Activated naive CD8-positive, alpha-beta T cell treated with anti-CD3 and anti-CD28 coated beads for 36 hours (primary cell): ENCODE measurements at places on chromosomes 1 and 21. TPM values are rescaled to one million over a fixed set of nuclear protein-coding genes. Genes with fewer than 3 reads are reported as not detected.

DNA sequence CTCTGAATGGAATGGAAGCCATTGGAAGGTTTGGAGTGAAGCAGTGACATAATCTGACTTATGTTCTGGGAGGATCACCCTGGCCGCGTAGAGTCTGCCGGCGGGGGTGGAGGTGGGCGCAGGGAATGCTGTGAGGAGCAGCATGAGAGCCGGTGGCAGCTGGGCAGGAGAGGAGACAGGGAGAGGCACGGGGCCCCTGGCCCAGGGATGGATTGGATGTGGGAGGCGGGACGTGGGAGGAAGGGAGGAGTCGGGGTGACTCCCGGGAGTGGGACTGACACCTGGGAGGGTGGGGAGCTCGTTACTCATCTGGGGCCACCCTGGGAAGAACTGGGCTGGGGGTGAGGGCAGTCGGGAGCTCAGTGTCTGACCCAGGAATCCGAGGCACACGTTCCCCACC, 10.4 kb upstream of the KCNAB2 start:
- DNase-seq: no peak
- H3K27me3 ChIP-seq: no peaks in the 10 kb centered on the region
- no peak overlapping the region for H3K4me3 ChIP-seq
- peaks cover 36% of the 10 kb centered on the region for H3K36me3 ChIP-seq
- peaks cover 63% of the 10 kb centered on the region for H3K4me1 ChIP-seq

DNA sequence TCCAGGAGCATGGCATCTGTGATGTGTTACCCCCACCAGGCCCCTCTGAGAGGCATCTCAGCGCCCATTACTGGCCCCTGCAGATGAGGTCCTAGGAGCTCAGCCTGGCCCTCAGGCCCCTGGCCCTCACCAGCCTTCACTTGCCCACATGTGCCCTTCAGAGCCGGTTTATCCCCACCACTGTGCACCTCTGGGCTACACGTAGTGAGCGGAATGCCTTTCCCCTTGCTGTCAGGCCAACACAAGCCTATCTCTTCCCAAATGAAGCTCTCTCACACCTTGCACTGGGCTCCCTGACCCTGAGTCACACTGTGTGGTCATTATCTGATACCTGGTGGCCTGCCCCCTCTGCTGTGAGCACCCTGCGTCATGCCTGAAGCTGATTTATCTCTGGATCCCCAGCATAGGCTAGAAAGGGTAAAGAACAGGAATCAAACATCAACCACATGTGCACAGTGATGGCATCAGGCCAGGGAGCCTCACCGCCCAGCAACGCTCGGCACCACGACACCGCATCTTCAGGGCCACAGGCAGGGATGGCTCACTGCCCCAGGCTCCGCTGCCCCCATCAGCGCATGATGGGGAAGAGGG, 49.1 kb downstream of the GLIS1 start:
- H3K4me3 ChIP-seq: no peak overlapping the region
- no peaks in the 10 kb centered on the region for H3K36me3 ChIP-seq
- H3K27ac ChIP-seq: no peak overlapping the region
- no peaks in the 10 kb centered on the region for H3K4me1 ChIP-seq

Gene AK2
- total RNA-seq: 389 TPM

GRCh38 chr1:182259229-182259872, 132.2 kb downstream of the GLUL start:
- peak; percentile 50 for DNase-seq
- H3K4me3 ChIP-seq: peak overlapping the region; percentile 27
- no peaks in the 10 kb centered on the region for H3K27me3 ChIP-seq
- H3K36me3 ChIP-seq: no peaks in the 10 kb centered on the region

GRCh38 chr1:35768350-35769187, 1.2 kb downstream of the CLSPN start:
- H3K27ac ChIP-seq: peak overlapping the region; percentile 65
- DNase-seq: no peak
- H3K4me3 ChIP-seq: peak overlapping the region; percentile 86
- peaks cover 27% of the 10 kb centered on the region for H3K36me3 ChIP-seq
- H3K4me1 ChIP-seq: peaks cover 15% of the 10 kb centered on the region

Gene OR2C3
- 0.04 TPM for total RNA-seq

GRCh38 chr1:231393668-231394067, 28.4 kb downstream of the EGLN1 start:
- H3K27ac ChIP-seq: no peak overlapping the region
- H3K36me3 ChIP-seq: peaks cover 32% of the 10 kb centered on the region

GRCh38 chr1:28338897-28339296, 10.1 kb downstream of the MED18 start:
- peaks cover 3% of the 10 kb centered on the region for H3K36me3 ChIP-seq
- H3K27me3 ChIP-seq: no peaks in the 10 kb centered on the region
- H3K4me1 ChIP-seq: peaks cover 9% of the 10 kb centered on the region
- no peak for DNase-seq

GRCh38 chr1:44390277-44390676, 14.8 kb upstream of the RNF220 start:
- no peak overlapping the region for H3K27ac ChIP-seq
- H3K4me1 ChIP-seq: no peaks in the 10 kb centered on the region
- H3K4me3 ChIP-seq: no peak overlapping the region
- no peaks in the 10 kb centered on the region for H3K36me3 ChIP-seq
- peaks cover 17% of the 10 kb centered on the region for H3K27me3 ChIP-seq

DNA sequence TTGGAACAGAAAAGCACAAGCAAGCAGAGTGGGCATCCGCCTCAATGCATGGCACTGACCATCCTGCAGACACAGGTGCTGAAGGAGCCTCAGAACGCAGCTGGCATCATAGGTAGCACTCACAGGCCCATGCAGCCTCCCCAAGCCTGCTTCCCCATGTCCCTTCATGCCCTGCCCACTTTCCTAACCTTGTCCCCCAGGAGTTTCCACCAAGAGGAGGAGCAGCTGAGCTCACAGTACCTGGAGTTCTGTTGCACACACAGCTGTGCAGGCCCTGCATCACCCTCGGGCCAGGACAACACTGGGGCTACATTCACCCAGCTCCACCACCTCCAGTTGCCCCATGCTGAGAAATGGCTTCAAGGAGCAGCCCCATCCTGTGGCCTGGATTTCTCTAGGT, 83.4 kb downstream of the SETD4 start:
- no peak for DNase-seq
- H3K4me3 ChIP-seq: no peak overlapping the region
- H3K4me1 ChIP-seq: no peaks in the 10 kb centered on the region
- H3K36me3 ChIP-seq: no peaks in the 10 kb centered on the region
- peaks cover 15% of the 10 kb centered on the region for H3K27me3 ChIP-seq

GRCh38 chr1:12475101-12475500, 142.9 kb downstream of the DHRS3 start:
- H3K27me3 ChIP-seq: no peaks in the 10 kb centered on the region
- no peak for DNase-seq
- peaks cover 97% of the 10 kb centered on the region for H3K4me1 ChIP-seq
- H3K4me3 ChIP-seq: no peak overlapping the region
- H3K36me3 ChIP-seq: peaks cover 78% of the 10 kb centered on the region

DNA sequence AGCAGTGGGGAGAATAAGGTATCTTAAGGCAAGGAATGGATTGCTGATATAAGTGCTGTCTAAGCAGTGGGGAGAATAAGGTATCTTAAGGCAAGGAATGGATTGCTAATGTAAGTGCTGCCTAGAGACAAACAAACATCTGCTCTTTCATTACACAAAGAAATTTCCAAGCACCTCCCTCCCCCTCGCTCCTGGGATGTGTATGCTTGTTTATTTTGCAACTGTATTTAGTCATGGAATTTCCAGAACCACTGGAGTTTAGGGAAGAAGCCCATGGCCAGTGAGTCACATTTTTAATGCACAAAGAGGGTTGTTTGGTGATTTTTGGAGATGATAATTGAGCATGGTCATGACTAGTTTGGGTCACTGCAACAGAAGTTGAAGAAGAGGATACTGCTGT, 21.5 kb downstream of the PDPN start:
- no peak overlapping the region for H3K4me3 ChIP-seq
- no peaks in the 10 kb centered on the region for H3K4me1 ChIP-seq
- no peak overlapping the region for H3K27ac ChIP-seq
- no peaks in the 10 kb centered on the region for H3K36me3 ChIP-seq
- DNase-seq: no peak
- H3K27me3 ChIP-seq: peaks cover 7% of the 10 kb centered on the region

DNA sequence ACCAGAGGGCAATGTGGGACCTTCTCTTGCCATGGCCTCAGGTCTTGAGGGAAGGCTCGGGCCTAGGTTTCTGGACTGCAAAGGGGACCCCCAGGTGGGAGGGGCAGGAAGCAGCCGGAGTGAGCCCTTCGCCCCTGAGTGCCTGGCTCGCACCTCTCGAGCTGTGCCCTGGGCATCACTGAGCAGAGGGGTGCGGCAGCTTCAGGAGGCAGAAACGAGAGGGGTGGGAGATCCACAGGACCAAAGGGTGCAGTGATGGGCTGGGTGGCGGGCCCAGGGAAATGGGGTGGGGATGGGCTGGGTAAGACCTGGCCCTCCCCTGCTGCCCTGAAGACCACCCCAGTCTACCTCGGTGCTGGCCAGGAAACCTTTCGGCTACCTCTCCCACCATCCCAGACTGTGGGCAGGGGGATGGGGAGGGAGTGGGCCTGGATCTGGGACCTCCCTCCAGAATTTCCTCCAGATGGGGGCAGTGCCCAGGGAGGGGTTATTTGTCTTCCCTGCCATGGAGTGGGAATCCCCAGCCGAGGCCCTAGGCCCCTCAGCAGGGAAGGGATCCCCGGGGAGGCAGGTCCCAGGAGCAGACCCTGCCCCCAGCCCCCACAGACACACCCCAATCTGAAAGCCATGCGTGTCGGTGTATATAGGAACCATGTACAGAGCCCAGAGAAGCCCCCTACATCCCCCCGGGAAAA, 21.3 kb downstream of the A3GALT2 start:
- peaks cover 19% of the 10 kb centered on the region for H3K4me1 ChIP-seq
- no peak overlapping the region for H3K27ac ChIP-seq
- H3K27me3 ChIP-seq: no peaks in the 10 kb centered on the region
- DNase-seq: no peak
- peaks cover 9% of the 10 kb centered on the region for H3K36me3 ChIP-seq

DNA sequence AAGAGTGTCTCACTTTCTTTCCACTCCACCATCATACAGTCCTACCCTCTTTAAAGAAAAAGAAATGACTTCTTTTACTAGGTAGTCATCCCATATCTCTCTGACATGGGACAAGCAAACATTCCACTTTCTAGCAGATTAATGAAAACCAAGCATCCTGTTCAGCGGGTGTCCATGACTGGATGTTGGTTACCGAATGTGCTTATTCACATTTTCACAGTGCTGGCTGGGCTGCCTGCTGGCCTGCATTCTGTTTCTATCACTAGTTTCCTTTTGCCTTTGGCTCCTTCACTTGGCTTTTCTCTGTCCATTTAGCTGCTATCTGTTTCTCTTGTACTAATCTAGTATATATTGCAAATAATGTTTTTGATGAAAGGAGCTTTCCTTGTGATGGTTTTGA, 598.4 kb downstream of the RWDD3 start:
- DNase-seq: no peak
- no peaks in the 10 kb centered on the region for H3K27me3 ChIP-seq
- no peak overlapping the region for H3K4me3 ChIP-seq
- no peaks in the 10 kb centered on the region for H3K36me3 ChIP-seq
- H3K4me1 ChIP-seq: no peaks in the 10 kb centered on the region

DNA sequence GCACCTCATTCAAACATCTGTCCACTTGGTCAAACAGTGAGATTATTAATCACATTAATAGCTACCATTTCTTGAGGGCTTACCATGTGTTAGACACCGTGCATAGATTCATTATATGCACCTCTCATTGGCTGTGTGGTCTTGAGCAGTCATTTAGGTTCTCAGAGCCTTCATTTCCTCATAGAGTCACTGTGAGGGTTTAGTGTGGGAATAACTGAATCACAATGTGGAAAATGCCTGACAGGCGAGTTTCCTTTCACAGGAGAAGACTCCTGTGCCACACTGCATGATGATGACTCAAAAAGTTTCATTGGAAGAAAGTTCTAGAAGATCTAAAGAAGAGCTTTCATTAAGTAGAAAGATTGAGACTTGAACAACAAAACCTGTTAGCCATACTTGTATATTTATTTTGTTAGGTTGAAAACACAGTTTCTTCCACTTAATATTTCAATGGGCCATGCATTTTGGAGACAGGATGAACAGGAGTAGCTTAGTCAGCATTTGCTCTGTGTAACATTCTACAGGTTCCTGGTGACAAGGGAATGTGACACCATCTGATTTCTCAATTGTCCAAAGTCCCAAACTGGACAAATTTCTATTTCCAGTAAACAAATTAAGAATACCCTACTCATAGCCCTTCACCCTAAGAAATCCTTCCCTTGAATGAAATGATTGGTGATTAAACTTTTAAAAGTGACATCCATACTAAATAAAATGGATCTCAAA, 45.7 kb downstream of the FYB2 start:
- H3K27ac ChIP-seq: no peak overlapping the region
- H3K36me3 ChIP-seq: no peaks in the 10 kb centered on the region
- DNase-seq: no peak
- peaks cover 9% of the 10 kb centered on the region for H3K4me1 ChIP-seq
- H3K4me3 ChIP-seq: no peak overlapping the region
- peaks cover 2% of the 10 kb centered on the region for H3K27me3 ChIP-seq

- H3K4me1 ChIP-seq: peaks cover 3% of the 10 kb centered on the region
- no peak for DNase-seq
- H3K36me3 ChIP-seq: no peaks in the 10 kb centered on the region
- H3K27ac ChIP-seq: no peak overlapping the region
- no peaks in the 10 kb centered on the region for H3K27me3 ChIP-seq
Observed at GRCh38 chr1:11541956-11542355, 63.0 kb downstream of the DISP3 start.

DNA sequence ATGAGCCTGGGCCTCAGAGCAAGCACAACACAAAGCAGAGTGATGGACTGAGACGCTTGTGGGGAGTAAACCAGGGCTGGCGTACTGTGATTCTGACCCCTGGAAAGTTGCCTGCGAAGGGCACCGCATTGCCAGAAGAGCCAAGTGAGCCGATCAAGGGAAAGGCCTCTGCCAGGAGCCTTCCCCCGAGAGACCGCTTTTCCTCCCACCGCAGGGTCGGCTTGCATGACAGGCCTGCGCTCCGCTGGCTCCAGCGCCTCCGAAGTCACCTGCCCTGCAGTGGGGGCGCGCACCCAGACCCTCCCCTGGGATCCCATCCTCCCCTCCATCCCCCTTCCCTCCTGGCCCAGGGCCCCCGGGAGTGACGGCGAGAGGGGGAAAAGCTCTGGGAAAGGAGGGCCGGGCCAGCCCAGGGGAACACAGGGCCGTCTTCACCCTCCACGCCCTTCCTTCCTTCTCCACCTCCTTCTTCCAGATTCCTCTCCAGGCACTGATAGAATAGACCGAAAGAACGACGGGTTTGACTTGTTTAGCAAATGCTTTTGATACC, 165.0 kb downstream of the TRIM33 start:
- peak overlapping the region; percentile 86 for H3K27ac ChIP-seq
- DNase-seq: no peak
- H3K4me1 ChIP-seq: peaks cover 21% of the 10 kb centered on the region
- peak overlapping the region; percentile 89 for H3K4me3 ChIP-seq
- peaks cover 2% of the 10 kb centered on the region for H3K27me3 ChIP-seq
- H3K36me3 ChIP-seq: no peaks in the 10 kb centered on the region

- H3K4me3 ChIP-seq: no peak overlapping the region
- H3K27ac ChIP-seq: no peak overlapping the region
- H3K27me3 ChIP-seq: peaks cover 13% of the 10 kb centered on the region
- no peak for DNase-seq
- no peaks in the 10 kb centered on the region for H3K4me1 ChIP-seq
Observed at GRCh38 chr1:213960963-213961362, 26.8 kb upstream of the PROX1 start.

GRCh38 chr1:116521186-116521585, 49.6 kb downstream of the CD58 start:
- peaks cover 5% of the 10 kb centered on the region for H3K36me3 ChIP-seq
- peaks cover 6% of the 10 kb centered on the region for H3K4me1 ChIP-seq
- no peak overlapping the region for H3K27ac ChIP-seq
- no peak overlapping the region for H3K4me3 ChIP-seq
- no peaks in the 10 kb centered on the region for H3K27me3 ChIP-seq
- no peak for DNase-seq
